ENCODE measurements at places on chromosomes 3 and 15.

- no peak for DNase-seq
These were observed 567.0 kb upstream of the RGMA start for GRCh38 chr15:93656041-93656440.

DNA sequence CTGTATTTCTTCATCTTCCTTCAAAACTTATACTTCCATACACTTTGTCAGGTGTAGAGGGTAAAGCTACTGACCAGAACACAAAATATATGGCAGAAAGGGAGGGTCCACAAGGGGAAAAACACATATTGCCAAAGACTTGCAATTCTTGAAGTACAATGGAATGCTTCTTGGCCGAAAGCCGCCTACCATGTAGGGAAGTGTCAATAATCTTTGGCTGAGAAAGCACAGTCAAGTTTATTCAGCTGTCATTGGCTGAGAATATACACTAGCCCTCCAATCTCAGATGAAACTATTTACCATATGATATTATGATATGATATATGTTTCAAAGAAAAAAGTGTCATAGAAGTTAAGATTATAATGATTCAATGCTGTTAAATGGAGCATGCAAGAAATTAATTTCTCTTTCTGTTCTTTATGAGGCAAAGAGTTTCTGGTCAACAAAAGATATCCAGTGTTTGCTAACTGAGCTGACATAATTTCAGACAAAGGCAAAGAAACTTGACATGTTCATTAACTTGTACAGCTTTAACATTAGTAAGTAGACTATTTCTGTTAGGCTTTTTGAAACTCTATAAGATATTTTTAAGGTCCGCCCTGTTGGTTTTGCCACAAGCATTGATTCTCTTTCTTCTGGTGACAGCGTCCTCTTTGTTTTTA is 89.0 kb upstream of the LPP start:
- DNase-seq, result no peak

DNA sequence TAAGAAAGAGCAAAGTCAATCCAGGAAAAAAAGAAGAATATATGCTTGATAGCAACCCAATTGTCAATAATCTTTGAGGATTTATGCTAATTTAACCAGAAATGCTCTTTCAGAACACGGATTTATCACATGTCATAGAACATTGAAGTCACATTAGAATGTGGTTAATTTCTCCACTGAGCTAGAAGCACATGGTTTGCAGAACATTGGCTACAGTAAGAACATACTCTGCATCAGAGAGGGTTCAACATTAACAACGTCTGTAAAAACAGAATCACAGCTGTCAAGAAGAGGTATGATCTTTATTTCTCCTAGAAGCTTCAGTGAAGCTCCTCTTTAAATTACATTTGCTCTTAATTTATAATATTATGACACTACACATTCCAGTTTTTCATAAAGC is 619.7 kb upstream of the AGTR1 start:
- DNase-seq, result no peak

DNA sequence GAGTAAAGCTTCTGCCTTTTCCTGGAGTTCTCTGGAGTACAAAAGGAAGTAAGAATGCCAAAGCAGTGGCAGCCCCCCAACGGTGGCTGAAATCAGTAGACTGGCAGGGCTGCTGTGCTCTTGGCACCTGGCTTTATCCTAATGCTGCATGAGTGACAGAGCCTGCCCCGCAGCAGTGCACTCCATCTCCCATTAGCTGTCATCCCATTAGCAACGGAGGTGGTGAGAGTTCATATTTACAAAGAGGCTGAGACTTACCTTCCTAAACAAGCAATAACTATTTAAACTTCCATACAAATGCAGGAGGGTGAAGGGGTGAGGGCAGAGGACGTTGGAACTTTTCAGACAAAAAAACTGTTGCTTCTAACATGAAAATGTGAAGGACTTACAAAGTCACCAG is 51.9 kb downstream of the SERPINI1 start:
- no peak for DNase-seq

GRCh38 chr3:134106580-134106979 is 76.9 kb upstream of the SLCO2A1 start:
- no peak for DNase-seq

GRCh38 chr3:39275052-39275451 is 4.8 kb downstream of the CX3CR1 start:
- DNase-seq, result no peak

DNA sequence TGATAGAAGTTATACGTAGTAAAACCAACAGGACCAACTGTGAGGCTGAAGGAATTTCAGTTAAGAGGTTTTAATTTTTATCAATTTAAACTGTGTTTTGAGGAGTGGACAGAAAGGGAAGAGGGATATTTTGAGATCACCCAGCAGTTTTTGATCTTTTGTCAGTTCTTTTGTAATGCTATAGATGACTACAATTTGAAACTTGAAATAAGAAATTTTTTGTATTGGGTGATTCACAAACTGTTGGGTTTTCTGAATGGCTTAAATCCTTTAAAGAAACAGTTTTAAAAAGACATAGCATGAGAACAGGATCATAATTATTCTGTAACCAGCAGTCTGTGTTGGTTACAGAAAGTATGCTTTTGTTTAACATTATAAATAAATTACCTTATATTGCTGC is 67.4 kb downstream of the TCF12 start:
- no peak for DNase-seq

GRCh38 chr3:63639806-63640205 is 12.7 kb upstream of the SNTN start:
- no peak for DNase-seq

DNA sequence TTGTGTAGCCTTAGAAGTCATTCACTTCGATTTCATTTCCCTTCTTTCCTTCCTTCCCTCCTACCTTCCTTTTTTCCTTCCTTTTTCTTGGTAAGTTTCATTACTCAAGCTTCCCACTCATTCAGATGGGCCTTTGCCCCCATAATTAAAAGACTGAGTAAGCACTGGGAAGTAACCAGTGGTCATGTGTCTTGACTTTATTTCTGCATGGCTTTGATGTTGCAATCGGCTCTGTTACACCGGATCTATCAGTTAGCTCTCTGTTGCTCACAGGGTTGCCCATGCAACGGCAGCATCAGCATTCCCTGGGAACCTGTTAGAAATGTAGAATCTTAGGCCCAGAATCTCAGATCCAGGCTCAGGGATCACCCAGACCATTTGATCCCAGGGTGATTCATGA is 25.6 kb upstream of the LARS2 start:
- no peak for DNase-seq

- no peak for DNase-seq
These were observed 241.0 kb upstream of the GBE1 start for GRCh38 chr3:82002491-82002890.

DNA sequence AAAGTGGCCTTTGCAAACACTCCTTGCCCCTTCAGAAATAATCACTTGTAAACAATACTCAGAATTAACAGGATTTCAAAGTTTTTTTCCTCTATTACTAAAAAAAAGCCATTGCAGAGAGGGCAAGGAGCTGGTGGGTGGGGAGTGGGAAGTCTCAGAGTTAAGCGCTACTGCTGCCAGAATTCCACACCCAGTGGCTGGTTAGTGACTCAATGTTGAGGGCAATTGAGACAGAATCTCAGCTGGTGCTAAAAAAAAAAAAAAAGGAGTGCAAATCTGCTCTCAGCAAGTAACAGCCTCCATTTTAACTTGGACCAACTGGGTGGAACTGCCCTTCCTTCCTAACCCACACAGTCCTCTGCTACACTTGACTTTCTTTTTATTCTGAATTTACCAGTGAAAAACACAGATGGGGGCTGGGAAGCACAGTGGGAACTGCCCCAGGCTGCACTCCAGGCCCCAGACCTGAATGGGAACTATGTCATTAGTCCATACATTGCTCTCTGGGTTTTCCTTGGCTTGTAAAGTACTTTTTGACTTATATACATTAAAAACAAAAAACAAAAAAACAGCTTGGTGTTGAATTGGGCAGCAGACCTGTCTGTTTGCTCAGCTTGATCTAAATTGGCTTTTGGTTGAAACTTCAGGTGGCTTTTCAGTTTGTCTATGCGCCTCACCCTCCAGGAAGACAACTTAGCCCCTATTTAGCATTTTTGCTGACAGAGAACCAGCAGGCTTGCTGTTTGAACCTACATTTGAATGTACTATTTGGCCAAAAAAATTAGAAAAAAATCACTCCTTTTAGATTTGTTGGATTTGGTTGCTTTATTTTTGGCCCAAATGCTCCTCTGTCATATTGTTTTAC is 357.8 kb upstream of the TBL1XR1 start:
- DNase-seq, result no peak

- DNase-seq, result no peak
These were observed 687 bp downstream of the GPR176 start for GRCh38 chr15:39919411-39919747.
